ENCODE measurements at places on chromosomes 2 and 18.
A peak's percentile ranks its signal among the peaks of the same experiment; 100 is the strongest.

GRCh38 chr2:237627441-237628246 is at the start of gene LRRFIP1:
TSS of gene LRRFIP1 (plus strand) at chr2:237627587. CDS start at chr2:237627645, 58 bp downstream.
- no peak for DNase-seq

DNA sequence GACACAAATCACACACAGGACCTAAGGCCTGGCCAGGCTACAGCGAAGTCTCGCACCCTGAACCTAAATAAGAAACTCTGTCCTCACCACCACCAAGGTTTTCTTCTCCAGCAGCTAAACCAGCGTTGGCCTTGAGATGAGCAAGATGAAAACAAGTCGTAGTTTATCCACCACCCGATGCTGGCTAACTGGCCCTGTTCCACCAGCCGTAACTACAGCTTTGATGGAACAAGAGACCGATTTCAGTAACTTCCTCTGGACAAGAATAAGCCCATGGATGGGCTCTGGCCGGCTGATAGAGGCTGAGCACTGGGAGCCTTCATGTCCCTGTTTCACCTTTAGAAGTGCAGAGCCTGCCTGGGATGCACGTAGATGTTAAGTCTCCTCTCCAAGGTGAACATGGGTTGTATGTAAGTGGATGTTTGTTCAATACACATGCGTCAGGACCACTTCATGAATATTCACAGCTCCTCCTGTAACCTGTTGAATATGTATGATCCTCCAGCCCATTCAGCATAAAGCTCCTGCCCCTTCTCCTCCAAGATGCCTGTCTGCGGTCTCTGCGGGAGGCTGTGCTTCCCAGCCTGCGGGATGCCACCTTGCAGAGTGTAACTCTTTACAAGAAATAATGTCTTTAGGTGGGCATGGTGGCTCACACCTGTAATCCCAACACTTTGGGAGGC is 24.2 kb downstream of the ADI1 start:
- no peak for DNase-seq

DNA sequence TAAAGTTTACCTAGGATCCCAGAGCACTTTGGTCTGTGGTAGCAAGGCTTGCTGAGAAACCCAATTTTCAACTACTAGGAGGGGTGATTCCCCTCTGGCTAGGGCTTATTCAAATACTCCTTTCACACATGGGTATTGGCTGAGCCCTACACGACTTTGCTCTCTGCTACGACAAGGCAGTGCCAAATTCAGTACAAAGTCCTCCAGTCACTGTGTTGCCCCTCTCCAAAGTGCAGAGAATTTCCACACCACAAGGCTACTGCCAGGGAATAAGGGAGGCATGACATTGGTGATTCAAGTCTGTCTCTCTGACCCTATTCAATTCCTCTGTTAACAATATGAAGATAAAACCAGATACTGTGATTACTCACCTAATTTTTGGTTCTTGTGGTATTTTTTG is 38.9 kb downstream of the SYT4 start:
- DNase-seq, result no peak

DNA sequence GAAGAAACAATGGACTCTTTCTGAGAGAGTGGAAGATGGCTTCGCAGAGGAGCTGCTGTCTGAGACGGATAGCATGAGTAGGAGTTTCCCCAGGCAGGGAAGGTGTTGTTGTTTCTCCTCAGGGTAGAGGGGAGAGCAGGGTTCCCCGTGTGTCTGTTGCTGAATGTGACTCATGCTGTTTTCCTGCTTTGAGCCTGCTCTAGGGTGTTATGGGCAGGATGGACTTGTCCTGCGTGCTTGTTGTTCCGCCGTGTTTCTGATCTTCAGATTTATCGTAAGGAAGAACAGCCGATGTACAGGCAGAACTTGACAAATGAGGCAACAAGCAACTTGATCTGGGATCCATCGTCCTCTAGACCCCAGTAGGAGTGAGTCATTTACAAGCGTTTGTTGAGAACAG is 19.7 kb upstream of the MYCN start:
- no peak for DNase-seq

DNA sequence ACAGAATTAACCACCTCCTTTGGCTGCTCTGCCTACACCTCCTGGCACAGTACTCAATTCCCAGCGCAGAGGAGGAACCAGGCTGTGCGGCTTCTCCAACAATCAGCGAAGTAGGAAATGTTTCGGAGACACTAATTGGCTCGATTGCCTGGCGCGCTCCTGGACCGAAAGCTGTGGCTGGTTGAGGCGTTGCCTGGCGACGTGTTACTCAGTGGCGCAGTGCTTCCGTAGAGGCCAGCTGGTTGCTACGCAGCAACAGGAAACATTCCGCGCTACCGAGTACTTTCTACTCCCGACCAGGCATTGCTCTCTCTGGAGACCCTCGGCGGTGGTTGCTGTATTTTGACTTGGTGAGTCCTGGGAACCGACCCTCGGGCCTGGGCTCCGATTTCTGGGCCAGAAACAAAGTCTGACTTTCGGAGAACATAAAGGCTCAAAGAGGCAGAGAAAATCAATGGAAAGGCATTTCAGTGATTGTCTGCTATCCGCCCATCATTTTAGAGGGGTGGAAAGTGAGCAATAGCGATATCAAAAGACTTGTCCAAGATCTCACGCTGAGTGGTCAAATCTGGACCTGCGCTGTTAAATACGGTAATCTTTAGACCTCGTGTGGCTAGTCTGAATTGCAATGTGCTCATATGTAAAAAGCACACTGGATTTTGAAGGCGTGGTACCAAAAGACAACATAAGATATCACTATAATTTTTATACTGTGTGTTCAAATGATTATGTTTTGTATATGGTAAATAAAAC is at the start of gene DNAH6:
Gene DNAH6 (plus strand): TSS at position 265 of the 753 bp plus-strand sequence. CDS start 1,329 bp downstream, outside the sequence.
- DNase-seq, result peak; percentile 94

DNA sequence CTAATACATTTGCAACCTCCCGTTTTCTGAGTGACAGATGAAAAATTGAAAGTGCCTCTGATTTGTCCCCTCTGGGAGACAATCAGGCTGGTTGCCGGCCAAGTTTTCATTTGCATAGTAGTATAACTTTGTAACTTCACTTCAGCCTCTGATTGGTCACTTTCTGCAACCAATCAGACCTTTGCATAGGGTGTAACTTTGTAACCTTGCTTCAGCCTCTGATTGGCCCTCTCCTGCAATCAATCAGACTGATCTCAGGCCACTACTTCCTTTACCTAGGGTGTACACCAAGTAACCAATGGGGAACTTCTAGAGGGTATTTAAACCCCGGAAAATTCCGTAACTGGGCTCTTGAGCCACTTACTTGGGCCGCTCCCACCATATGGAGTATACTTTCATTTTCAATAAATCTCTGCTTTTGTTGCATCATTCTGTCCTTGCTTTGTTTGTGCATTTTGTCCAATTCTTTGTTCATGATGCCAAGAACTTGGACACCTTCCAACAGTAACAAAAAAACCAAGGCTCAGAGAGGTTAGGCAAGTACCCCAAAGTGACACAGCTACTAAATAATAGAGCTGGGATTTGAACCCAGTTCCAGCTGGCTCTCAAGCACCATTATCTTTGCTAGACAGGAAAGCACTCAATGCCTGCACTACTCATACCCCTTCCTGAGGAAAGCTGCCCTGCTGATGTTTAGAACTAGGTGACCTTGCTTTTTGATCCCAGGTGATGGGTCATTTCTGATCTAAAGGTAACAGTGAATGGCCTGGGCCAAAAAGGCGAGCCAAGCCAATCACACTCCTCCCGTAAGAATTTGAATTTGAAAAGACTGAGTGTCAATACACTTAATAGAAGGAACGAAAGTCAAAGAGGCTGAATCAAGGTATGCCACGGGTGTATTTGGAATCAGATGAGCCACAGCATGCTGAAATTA is 10.9 kb upstream of the MYOM1 start:
- DNase-seq, result no peak

DNA sequence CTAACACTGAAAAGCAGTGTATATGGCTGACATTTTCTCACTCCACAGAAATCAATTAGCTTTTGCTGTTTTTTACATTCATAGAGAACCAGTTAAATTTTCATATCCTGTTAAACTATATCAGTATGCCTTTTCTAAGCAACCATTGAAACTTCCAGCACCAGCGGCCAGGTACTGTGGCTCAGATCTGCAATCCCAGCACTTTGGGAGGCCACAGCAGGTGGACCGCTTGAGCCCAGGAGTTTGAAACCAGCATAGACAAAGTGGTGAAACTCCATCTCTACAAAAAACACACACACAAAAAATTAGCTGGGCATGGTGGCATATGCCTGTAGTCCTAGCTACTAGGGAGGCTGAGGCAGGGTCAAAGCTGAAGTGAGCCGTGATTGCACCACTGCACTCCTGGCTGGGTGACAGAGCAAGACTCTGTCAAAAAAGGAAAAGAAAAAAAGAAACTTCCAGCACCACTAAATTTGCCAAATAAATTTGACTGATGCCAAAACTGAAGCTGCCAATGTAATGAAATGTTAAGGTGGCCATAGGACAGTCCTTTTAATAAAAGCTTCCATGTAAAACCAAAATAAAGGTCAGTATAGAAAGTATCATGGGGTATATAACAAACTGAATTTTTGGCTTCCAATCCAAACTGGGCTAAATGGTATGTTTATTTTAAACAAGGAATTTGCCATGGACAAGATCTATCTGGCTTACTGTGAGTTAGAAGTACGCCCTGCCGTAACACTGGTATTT is 3.5 kb downstream of the SFT2D3 start:
- no peak for DNase-seq

DNA sequence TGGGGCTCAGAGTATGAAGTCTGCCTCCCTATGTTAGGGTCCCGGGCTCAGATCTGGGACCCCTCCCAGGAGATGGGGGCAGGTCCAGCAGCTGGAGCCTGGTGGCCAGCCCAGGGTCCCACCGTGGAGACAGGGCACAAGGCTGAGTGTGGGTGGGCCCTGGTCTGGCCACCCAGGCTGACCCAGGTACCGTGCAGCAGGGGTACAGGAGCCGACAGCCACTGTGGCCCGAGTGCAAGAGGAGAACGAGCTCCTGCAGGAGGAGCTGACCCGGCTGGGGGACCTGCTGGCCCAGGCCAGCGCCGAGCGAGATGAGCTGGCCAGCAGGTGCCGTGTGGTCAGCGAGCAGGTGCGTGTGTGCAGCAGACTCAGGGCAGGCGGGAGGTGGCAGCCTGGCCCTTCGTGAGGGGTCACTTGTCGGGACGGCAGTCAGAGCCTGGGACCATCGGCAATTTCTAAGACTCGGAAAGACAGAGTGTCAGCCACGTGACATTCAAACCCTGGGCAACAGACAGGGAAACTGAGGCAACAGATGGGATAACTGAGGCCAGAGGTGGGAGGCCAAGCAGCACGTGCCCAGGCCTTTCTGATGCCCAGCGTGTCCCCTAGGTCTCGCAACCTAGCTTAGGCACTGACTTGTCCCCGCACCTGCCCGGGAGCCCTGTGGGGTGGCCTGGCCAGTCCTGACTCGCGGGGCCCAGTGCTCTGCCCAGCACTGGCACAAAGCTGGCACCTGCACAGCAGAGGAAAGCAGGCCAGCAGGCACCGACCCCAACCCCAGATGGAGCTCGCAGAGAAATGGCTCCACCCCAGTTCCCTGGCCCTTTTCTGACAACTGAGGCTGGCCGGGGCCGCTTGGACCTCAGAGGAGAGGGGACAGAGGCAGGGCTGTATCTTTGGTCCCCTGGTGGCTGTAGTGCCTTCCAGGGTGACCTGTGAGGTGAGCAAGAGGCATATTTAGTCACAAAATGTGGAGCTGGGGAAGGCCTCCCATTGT is 13.9 kb downstream of the CROCC2 start:
- no peak for DNase-seq

DNA sequence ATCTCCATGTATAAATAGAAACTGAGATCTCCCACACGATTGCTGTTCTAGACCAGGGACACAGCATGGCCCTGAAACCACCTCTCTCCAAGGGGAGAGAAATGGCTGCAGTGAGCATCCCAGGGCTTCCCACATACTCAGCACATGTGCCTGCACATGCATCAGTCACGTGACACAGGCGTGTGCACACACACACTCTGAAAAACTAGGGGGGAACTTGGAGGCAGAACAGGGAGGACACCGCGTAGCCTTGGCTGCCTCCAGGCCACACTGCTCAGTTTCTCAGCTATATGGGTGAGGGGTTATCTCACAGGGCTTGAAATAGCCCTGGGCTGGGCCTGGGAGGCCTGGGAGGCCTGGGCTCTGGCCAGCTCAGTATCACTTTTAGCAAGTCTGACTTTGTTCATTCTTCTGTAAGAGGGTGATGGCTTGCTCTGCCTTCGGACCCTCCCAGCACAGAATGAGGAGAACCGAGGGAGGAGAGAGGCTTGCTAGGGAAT is 66.9 kb downstream of the EMX1 start:
- no peak for DNase-seq

GRCh38 chr2:63975437-63976124 is 43.6 kb downstream of the VPS54 start:
- DNase-seq, result no peak

DNA sequence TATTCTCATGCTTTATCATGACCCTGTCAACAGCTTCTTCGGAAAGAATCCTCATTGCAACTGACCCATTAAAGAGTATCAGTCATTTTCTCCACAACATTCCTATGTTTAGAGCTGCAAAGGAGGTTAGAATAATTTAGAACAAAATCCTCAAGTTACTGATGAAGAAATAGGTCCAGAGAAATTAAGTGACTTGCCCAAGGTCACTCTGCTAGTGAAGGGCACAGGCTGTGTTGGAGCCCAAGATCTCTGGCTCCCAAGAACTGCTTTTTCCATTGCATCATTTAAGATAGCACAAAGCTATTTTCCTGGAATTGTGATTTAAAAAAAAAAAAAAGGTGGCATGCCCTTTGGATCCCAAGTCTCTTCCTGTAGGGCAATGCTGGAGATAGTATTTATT is 9.6 kb downstream of the IRS1 start:
- no peak for DNase-seq

DNA sequence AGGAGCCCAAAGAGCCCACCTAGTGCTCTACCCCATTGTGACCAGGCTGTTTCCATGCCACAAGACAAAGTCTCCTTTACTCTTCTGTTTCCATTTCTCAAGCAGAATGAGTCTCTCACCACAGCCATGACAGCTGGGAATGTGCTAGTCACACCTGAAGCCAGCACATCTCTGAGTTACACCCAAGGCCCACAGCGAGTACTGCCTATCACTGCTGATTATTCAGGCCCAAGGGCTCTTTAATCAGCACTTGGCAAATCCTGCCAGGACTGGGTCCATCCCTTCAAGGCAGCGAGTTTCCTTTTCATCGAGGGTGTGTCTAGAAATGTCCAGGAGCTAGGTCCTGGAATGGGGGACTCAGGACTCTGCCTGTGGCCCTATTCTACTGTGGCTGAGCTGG is 14.6 kb upstream of the PPP1R1C start:
- no peak for DNase-seq

DNA sequence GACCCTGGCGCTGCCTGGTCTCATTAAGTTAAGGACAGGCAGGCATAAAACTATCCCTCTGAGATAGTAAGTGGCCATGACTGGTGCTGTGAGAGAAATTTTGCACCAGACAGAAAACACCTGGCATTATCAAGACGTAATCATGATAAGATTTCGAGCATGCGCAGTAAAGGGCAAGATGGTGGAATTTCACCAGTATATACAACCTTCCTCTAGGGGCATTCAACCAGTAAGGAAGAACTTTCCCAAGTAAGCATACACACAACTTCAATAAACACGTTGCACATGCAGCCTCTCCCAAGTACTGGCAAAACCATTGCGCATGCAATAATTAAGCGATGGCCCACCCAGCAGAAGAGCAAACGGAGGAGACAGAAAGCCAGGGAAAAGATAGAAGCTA is 1376.4 kb upstream of the CRIM1 start:
- peak; percentile 2 for DNase-seq

- DNase-seq, result no peak
Observed at GRCh38 chr2:98308068-98308467, 38.2 kb upstream of the CNGA3 start.

All from NCI-H1694 treated with DMSO at 0.1 percent for 48 hours (cell line).